Memory B cell (primary cell): ENCODE measurements at places on chromosomes 2 and 18.

GRCh38 chr18:9765501-9765900 is 57.4 kb downstream of the RAB31 start:
- H3K27me3 ChIP-seq = no peaks in the 10 kb centered on the region
- H3K27ac ChIP-seq = peak overlapping the region; percentile 87
- H3K36me3 ChIP-seq = peaks cover 21% of the 10 kb centered on the region
- no peak overlapping the region for H3K4me3 ChIP-seq
- DNase-seq = no peak

DNA sequence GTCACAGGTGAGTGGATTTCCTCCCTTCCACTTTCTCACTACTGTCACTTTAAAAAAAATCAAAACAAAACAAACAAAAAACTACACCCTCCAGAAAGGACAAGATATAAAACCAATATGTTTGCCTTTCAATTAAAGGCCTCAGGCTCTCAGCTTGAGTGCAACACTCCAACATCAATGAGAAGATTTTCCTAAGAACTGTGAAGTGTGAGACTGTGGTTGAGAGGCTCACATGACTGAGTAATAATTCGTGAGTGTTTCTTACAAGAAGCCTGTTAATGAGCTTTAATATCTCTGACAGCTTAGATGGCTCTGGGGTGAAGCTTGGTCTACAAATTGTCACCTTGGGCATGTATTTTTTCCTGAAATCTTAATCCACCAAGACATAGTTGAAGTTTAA is 216.1 kb downstream of the ETAA1 start:
- no peaks in the 10 kb centered on the region for H3K4me1 ChIP-seq
- no peak overlapping the region for H3K27ac ChIP-seq
- no peaks in the 10 kb centered on the region for H3K36me3 ChIP-seq
- H3K4me3 ChIP-seq = no peak overlapping the region

DNA sequence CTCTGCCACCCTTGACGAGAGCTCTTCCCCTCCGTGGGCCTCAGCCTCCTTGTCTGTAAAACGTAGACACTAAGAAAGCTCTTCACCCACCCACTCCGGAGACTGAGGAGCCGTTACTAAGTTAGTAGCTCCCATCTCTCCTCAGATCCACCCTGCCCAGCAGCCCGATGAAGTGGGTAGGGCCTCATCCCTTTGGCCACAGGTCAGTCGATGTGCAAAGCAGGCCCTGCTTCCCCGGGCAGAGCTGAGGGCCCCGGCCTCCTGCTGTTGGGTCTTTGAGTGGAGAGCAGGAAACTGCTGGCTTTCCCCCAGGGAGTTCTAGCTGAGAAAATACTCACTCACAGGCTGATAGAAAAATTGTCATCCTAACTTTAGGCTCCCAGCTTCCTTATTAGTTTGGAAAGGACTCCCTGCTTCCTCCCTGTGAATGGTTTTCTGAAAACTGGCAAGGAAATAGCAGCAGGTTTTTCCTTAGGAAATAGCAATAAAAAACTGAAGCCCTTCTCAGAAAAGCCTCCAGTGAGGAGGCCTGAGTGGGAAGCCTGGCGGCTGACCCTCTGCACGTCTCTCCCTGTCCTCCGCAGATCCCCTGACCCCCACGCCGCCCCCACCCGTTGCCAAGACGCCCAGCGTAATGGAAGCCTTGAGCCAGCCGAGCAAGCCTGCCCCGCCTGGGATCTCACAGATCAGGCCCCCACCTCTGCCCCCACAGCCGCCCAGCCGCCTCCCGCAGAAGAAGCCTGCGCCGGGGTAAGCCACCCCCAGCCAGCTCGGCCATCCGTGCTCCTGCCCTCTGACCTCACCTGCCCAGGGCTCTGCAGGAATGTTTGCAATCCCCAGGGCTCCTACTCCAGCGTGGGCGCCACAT is 30.2 kb downstream of the ITGB1BP1 start:
- no peaks in the 10 kb centered on the region for H3K4me1 ChIP-seq
- H3K4me3 ChIP-seq = no peak overlapping the region
- H3K27me3 ChIP-seq = no peaks in the 10 kb centered on the region
- H3K27ac ChIP-seq = no peak overlapping the region
- DNase-seq = no peak
- no peaks in the 10 kb centered on the region for H3K36me3 ChIP-seq

GRCh38 chr2:127506510-127506909 is 19.8 kb downstream of the IWS1 start:
- H3K4me1 ChIP-seq = peaks cover 35% of the 10 kb centered on the region
- no peak overlapping the region for H3K4me3 ChIP-seq
- H3K27ac ChIP-seq = no peak overlapping the region
- H3K36me3 ChIP-seq = peaks cover 32% of the 10 kb centered on the region
- no peaks in the 10 kb centered on the region for H3K27me3 ChIP-seq

GRCh38 chr18:51321696-51322095 is 124.2 kb upstream of the MEX3C start:
- no peak for DNase-seq
- no peaks in the 10 kb centered on the region for H3K4me1 ChIP-seq
- H3K27ac ChIP-seq = no peak overlapping the region

DNA sequence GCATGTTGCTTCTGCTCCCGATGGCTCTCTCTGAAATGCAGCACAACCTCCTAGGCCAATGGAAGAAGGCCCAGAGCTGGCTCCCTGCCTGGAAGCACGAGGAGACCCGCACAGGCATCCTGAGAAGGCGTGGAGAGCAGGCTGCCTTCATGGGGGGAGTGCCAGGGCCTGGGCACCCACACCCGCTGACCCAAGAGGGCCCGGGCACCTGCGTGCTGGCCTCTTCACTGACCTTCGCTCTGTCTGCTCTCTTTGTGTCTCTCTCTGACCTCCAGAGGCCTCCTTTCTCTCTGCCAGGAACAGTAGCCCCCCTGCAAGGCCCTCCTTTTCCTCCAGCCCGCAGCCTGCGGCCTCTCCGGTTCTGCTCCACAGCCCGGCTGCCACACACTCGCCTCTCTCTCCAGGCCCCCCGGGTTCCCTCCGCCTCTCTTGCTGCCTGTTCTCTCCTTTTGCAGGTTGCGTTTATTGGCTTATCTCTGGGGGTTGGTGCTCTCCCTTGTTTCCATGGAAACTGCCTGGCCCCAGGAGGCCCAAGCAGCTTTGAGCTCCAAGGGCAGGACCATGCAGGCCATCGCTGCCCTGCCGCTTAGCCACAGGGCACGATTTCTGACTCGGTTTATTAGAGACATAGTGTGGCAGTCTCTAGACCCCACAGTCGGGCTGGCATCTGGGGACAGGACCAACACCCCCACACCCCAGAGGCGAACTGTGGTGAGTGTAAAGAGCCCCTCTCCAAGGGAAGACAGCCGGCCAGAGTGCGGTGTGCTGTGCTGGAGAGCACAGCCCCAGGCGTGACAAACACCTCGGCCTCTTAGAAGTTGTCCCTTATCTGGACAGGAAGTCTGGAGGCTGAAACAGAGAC is 1.7 kb downstream of the MZT2B start:
- H3K4me1 ChIP-seq = peaks cover 4% of the 10 kb centered on the region
- no peak for DNase-seq
- peak overlapping the region; percentile 40 for H3K27ac ChIP-seq
- peak overlapping the region; percentile 81 for H3K4me3 ChIP-seq
- no peaks in the 10 kb centered on the region for H3K36me3 ChIP-seq

DNA sequence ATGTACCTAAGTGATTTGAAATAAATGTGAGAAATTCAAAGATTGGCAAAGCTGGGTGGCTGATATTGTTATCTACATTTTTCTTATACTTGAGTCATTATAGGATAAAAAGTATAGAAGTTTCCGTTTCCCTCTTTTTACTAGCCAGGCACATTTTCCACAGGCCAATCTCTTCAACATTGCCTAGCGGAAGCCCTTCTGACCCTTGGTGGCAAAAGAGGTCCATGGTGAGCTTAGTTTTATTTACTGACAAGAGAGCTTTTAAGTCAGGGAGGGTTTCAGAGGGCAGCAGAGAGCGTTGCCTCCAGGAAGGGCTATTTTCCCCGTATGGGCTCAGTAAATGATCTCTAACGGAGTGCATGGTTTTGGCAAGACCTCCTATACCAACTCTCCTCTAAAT is 15.1 kb upstream of the RHOB start:
- peaks cover 2% of the 10 kb centered on the region for H3K36me3 ChIP-seq
- DNase-seq = no peak
- no peak overlapping the region for H3K4me3 ChIP-seq
- H3K27me3 ChIP-seq = peaks cover 9% of the 10 kb centered on the region

DNA sequence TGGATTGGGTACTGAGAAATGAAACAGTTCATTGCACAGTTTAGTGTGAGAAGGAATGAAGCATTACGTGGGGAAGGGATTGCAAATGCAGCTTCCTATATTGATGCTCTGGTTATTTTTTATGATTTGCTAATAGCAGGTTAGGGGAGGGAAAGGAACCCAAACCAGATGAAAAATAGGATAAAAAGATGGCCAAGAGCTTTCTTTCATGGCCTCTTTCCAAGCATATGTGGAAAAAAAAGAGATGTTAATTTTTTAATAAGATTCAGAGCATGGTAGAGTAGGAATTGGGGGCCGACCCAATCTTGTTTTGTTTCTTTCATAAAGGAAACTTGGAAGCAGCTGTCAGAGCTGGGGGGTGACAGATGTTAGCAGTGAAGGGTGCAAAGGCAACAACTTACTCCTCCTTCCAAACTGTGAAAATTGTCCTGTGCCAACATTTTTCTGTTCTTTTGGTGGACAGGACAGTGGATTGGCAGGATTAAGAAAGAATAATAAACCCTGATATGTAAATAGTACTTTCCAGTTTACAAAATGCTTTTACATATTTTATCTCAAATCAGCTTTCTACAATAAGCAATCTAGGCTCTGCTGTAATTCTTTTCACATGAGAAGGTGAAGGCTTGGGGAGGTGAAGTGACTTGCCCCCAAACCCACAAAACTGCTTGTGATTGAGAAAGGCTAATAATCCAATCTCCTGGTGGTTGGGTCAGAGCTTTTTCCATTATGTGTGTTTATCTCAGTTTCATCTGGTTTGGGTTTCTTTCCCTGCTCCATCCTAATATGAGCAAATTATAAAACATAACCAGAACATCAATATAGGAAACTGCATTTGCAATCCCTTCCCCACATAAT is 270.1 kb downstream of the ETAA1 start:
- H3K4me1 ChIP-seq = no peaks in the 10 kb centered on the region
- H3K36me3 ChIP-seq = no peaks in the 10 kb centered on the region
- H3K4me3 ChIP-seq = no peak overlapping the region
- no peaks in the 10 kb centered on the region for H3K27me3 ChIP-seq
- DNase-seq = no peak
- no peak overlapping the region for H3K27ac ChIP-seq

DNA sequence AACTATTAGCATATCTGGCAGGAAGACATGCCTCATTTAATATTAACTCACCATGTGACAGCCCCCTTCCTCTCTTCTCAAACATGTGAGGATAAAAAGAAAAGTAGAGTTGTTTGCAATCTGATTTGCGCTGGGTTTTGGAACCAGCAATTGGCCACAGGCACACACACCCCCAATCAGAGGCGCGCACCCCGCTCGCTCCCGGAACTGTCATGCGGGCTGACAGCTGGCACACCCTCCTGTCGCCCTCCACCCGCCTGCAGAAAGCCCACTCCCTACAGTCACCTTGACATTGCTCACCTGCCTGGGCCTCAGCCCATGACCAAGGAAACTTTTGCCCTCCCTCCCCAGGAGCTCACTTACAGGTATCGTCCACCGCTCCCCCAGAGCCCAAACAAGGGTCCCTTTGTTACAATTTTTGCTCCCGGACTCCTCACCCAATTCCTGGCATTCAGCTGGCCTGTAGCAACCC is 1.1 kb downstream of the COBLL1 start:
- peak overlapping the region; percentile 98 for H3K4me3 ChIP-seq
- H3K36me3 ChIP-seq = no peaks in the 10 kb centered on the region
- DNase-seq = peak; percentile 64
- H3K4me1 ChIP-seq = peaks cover 17% of the 10 kb centered on the region

DNA sequence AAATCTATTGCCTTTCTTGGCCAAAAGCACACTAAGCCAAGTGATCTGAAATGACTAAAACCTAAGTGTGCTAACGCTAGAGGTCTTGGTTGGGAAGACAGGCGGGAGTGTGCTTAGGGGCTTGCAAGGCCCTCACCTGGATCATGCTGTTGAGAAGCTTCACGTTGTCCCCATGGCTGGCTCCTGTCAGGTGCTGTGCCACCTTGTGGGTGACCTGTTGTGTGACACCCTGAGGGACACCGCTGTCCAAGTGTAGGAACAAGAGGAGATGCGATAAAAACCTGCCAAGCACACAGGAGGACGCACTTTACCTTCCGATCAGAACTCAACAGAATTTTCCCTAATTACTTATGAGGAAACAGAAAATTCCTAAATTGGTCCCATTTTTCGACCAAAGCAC is 50.8 kb downstream of the EPG5 start:
- H3K4me1 ChIP-seq = peaks cover 12% of the 10 kb centered on the region
- no peak overlapping the region for H3K4me3 ChIP-seq
- no peak overlapping the region for H3K27ac ChIP-seq
- no peak for DNase-seq

GRCh38 chr2:21818212-21818795 is 694.5 kb downstream of the TDRD15 start:
- H3K36me3 ChIP-seq = no peaks in the 10 kb centered on the region
- no peak for DNase-seq
- no peaks in the 10 kb centered on the region for H3K27me3 ChIP-seq
- H3K4me3 ChIP-seq = no peak overlapping the region
- H3K4me1 ChIP-seq = no peaks in the 10 kb centered on the region

DNA sequence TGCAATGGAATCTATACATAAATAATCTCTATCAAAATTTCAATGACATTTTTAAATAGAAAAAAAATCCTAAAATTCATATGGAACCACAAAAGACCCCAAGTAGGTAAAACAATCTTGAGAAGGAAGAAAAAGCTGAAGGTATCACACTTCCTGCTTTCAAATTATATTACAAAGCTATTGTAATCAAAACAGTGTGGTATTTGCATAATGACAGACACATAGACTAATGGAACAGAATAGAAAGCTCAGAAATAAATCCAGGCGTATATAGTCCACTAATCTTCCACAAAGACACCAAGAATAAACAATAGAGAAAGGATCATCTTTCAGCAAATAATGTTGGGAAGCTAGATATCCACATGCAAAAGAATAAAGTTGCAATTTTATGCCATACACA is 699.8 kb upstream of the ID2 start:
- H3K4me3 ChIP-seq = no peak overlapping the region
- peaks cover 2% of the 10 kb centered on the region for H3K27me3 ChIP-seq
- H3K27ac ChIP-seq = no peak overlapping the region
- no peak for DNase-seq

GRCh38 chr2:181457741-181458425 is 697 bp downstream of the ITGA4 start:
- H3K27ac ChIP-seq = peak overlapping the region; percentile 74
- H3K4me3 ChIP-seq = peak overlapping the region; percentile 95
- peaks cover 46% of the 10 kb centered on the region for H3K4me1 ChIP-seq
- H3K36me3 ChIP-seq = peaks cover 10% of the 10 kb centered on the region

DNA sequence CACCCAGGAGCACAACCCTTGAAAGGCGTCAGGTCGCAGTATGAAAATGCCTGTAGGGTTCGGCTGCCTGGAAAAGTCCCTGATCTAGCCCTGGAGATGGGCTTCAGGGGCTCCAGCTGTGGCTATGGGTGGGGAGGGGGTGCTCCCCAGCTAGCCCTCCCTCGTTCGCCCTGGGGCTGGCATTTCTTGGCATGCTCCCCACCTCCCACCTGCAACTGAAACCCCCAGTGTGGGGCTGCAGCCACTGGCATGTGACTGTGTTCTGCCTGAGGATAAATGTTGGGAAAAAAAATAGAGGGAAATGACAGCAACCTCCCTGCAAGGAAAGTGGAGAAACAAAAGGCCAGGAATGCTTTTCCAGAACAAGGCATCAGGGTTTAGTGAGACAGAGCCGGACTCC is 109.2 kb downstream of the COPS8 start:
- peaks cover 7% of the 10 kb centered on the region for H3K27me3 ChIP-seq
- H3K4me1 ChIP-seq = no peaks in the 10 kb centered on the region
- no peaks in the 10 kb centered on the region for H3K36me3 ChIP-seq
- DNase-seq = no peak
- no peak overlapping the region for H3K4me3 ChIP-seq
- no peak overlapping the region for H3K27ac ChIP-seq
